Activated B cell treated with CpG ODN at 0.5 μM for 24 hours (primary cell): ENCODE measurements at places on chromosomes 11 and 22. TPM values are rescaled to one million over a fixed set of nuclear protein-coding genes. Genes with fewer than 3 reads are reported as not detected.

Gene SLC22A8
- not detected in 2 replicates for total RNA-seq

Gene CHST1
- total RNA-seq = not detected in 2 replicates

Gene MS4A4A
- total RNA-seq = 0.20 and 1.4 TPM in 2 replicates

- H3K27me3 ChIP-seq = no peaks in the 10 kb centered on the region
- peaks cover 23% of the 10 kb centered on the region for H3K4me1 ChIP-seq
- DNase-seq = no peak
- no peak overlapping the region for H3K27ac ChIP-seq
These were observed 4.4 kb downstream of the POLA2 start for GRCh38 chr11:65266210-65266609.

- no peaks in the 10 kb centered on the region for H3K27me3 ChIP-seq
- H3K27ac ChIP-seq = no peak overlapping the region
- H3K4me1 ChIP-seq = peaks cover 29% of the 10 kb centered on the region
These were observed 1.1 kb upstream of the CD81 start for GRCh38 chr11:2375964-2376551.
